Transverse colon (tissue), 4 donors: ENCODE measurements at places on chromosomes 1 and 21. TPM values are rescaled to one million over a fixed set of nuclear protein-coding genes. Genes with fewer than 3 reads are reported as not detected.

The NKAIN1 gene
- total RNA-seq = not detected

The POMGNT1 gene
- total RNA-seq = 35.5 TPM

The NBPF10 gene
- total RNA-seq = 7.2 TPM

The S100A14 gene
- 509 TPM for total RNA-seq

The SPRR4 gene
- not detected for total RNA-seq

The SYDE2 gene
- total RNA-seq = 16.4 TPM

The PLEKHG5 gene
- total RNA-seq = 17.9 TPM

The TIE1 gene
- total RNA-seq = 7.1 TPM

The GPR89B gene
- 5.0 TPM for total RNA-seq

The CD34 gene
- 8.6 TPM for total RNA-seq

The SMIM1 gene
- not detected for total RNA-seq

The PPM1J gene
- 0.68 TPM for total RNA-seq

The ARHGEF16 gene
- total RNA-seq = 104 TPM
